ENCODE measurements at places on chromosomes 16 and 17.
A peak's percentile ranks its signal among the peaks of the same experiment; 100 is the strongest.

DNA sequence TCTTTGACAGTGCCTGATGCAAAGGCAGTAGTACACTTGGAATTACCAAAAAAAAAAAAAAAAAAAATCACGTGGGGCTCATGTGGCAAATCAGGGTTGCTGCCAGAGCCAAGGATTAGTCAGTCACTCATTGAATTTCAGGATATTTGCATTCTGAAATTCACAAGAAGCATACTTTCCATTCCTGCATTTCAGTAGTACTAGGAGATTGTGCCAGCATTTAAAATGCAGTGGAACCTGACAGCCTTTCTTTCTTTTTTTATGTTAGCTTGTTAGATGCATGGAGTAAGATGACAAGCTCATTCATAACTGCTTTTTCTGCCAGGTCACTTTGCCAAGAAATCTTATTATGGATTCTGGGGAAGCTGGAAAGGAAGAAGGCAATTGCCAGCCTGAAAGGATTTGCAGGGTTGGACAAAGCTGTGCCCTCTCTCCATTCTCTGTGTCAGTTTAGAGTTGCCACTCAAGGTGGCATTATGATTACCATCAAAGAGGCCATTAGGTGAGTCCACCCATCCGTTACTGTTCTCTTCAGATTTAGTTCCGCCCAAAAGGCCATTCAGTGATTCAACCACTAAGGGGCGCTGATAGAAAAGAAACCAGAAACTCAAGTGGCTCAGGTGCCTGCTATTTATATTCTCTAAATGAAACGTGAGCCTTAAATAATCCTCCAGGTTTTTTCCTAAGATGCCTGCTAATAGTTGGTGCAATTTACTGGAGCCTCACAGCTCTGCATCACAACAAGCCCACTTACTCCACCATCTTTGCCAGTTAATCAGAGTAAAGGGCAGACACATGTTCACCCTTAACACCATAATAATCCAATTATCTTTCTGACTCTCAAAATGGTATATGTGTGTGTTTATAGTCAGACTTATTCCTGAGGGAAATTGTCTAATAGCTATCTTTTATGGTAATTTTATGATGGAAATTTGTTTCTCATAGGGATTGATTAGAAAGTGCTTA lies 59.0 kb downstream of the TANGO6 start:
- DNase-seq: peak; percentile 95

DNA sequence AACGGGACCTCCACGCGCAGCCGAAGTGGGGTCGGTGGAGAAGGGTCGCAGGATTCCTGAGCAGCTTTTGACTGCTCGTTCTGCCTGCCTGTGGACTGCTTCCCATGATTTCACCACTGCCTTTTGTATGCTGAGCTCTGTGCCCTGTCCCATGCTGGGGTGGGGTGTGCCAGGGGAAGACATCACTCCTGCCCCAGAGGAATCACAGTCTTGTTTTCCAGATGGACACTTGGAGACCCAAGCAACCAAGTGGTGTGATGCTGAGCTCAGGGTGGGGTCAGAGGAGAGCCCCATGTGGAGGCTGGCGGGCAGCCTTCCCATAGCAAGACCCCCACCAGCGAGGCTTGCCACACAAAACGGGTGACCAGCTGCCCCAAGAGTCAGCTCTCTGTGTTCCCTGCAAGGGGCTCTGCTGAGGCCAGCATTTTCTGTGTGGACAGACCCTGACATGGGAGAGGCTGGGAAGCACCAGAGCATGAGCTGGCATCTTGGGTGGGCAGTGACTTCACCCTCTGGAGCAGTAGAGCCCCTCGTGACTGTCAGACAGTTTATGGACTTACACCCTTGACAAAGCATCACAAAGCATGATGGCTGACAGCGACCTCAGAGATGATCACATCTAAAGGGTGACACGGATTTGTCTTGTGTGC lies 111.9 kb downstream of the GNAO1 start:
- no peak for DNase-seq

DNA sequence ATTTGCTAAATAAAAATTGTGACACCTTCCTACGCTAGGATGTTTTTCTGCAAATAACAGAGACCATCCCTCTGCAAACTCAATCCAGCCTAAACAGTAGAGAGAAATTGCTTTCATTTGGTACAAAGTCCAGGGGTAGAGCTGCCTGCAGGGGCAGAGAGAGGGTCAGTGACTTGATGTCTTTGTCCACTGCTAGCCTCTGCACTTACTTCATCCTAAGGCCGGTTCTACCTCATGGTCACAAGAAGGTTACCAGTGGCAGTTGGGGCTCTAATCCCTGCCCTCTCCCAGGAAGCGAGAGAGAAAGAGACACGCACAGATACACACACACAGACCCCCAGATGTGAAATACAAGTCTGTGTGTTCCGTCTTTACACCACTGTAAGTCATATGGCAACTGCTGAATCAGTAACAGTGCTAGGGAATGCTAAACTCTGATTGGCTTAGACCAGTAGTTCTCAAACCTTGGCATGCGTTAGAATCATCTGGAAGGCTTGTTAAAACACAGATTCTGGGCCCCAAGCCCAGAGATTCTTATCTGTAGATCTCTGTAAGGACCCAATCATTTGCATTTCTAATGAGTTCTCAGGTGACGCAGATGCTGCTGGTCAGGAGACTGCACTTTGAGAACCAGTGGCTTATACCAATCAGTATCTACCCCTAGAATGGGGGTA lies 13.1 kb upstream of the LPCAT2 start:
- DNase-seq: no peak

GRCh38 chr17:27651411-27652345 lies 20.7 kb downstream of the LGALS9 start:
- DNase-seq: peak; percentile 44

- no peak for DNase-seq
Observed at GRCh38 chr17:15265131-15265530, at the start of gene PMP22. PMP22 (minus strand) TSS chr17:15265326; CDS start chr17:15260727, 4,599 bp downstream.

- peak; percentile 74 for DNase-seq
Observed at GRCh38 chr17:76501018-76501826, at the start of gene RHBDF2. RHBDF2 (minus strand) TSS chr17:76501423; CDS start chr17:76481524, 19,899 bp downstream.

DNA sequence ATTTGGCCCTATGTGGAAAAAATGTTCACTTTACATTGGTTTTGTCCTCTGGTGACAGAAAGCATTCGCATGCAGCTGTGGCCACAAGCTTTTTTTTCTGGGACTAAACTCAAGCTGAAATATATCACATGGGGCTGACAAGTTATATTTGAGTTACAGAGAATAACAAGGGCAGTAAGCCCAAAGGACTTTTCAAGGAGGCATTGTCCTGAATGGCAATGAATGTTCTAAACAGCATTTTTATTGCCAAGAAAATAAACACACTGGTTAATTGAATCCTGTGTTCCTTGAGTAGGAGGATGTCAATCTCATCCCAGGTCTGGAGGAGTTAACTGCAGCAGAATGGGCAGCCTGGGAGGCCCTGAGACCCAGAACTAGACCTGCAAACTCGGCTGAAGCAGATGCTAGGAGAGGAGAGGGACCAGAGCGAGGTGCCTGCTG lies 114.5 kb downstream of the COPRS start:
- no peak for DNase-seq

GRCh38 chr16:65981057-65981456 lies 385.4 kb upstream of the CDH5 start:
- no peak for DNase-seq

DNA sequence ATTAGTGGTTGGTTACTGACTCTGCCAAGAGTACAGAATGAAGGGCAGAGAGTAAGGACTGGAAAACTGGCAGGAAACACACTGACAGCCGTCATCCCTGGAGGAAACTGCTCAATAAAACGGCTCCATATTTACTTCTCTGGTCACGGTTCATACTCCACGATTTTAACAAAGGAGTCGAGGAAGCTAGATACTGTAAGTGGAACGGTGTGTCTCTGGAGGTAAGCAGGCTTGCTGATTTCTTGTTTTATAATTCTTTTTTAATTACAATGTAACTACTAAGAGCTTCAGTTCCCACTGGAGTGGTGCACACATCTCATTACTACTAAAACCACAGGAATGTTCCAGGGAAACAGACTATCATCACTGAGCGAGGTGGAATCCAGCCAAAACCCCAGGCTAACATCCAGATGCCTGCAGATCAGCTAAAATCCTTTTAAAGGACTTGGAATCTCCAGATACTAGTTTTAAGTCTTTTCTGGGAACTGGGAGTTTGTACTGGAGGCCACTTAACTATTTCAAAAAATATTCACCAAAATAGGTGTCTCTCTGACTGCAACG lies 17.8 kb downstream of the SERPINF1 start:
- DNase-seq: no peak

- no peak for DNase-seq
Observed at GRCh38 chr17:179066-179432, 2.4 kb downstream of the DOC2B start.

GRCh38 chr16:3095869-3096268 lies 3.2 kb downstream of the ZSCAN10 start:
- DNase-seq: no peak

- DNase-seq: peak; percentile 3
Observed at GRCh38 chr17:21286066-21286770, 1.7 kb downstream of the MAP2K3 start.

DNA sequence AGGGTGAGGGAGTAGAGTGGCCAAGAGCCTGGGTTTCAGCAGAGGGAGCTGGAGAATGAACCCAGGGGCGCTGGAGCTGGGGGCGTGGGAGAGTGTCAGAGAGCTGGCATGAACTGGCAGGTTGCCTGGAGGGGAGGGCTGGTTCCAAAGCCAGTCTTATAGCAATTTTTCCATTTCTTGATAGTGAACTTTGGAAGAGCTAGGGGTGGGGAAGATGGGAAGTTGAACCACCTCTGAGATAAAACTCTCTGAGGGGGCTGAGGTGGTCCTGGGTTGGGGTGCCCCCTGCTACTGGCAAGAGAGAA lies 36.9 kb downstream of the ADGRG5 start:
- no peak for DNase-seq

DNA sequence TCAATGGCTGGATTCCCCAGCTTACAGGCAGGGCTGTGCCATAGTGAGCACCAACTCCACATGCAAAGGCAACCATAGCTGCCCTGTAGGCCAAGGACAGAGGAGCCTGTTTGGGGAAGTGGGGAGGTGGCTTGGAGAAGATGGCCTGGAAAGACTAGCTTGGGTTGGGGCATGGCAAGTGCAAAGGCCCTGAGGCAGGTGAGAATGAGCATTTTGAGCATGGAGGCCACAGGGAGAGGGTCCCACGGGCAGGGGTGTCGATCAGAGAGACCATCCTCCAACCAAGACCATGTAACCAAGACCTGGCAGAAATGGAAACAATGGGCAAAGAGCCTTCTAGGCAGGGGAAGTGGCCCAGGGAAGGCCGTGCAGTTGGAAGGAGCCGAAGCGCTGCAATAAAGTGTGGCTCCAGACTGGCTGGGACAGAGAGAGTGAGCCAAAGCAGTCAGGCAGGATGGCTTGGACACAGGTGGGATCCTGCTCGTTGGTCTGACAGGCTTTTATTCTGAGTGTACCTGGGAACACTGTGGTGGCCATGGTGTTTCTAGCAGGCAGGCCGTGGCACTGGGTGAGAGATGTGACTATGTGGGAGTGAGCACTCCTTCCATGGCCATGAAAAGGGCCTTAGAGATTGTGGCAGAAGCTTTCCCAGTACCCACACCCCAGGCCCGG lies 24.8 kb upstream of the MPRIP start:
- DNase-seq: no peak

DNA sequence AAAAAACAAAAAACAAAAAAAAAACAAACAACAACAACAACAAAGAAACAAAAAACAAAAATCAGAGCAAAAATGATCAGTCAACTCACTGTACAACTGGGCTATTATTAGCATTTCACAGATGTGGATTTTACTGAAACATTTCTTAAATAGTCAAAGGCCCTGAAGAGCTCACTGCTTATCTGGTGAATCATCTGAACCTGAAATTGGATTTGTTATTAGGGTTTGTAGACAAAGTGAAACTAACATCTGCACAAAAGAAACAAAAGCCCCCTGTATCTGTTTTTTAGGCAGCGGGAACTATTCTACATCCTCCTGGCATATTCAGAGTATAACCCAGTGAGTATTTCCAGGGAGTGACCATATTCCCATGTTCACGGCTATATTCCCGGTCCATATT lies 32.6 kb upstream of the KSR1 start:
- DNase-seq: no peak

GRCh38 chr16:35746281-35746962 lies 2287.0 kb downstream of the TP53TG3F start:
- no peak for DNase-seq

GRCh38 chr16:75742424-75743047 lies 16.2 kb upstream of the CPHXL start:
- no peak for DNase-seq

DNA sequence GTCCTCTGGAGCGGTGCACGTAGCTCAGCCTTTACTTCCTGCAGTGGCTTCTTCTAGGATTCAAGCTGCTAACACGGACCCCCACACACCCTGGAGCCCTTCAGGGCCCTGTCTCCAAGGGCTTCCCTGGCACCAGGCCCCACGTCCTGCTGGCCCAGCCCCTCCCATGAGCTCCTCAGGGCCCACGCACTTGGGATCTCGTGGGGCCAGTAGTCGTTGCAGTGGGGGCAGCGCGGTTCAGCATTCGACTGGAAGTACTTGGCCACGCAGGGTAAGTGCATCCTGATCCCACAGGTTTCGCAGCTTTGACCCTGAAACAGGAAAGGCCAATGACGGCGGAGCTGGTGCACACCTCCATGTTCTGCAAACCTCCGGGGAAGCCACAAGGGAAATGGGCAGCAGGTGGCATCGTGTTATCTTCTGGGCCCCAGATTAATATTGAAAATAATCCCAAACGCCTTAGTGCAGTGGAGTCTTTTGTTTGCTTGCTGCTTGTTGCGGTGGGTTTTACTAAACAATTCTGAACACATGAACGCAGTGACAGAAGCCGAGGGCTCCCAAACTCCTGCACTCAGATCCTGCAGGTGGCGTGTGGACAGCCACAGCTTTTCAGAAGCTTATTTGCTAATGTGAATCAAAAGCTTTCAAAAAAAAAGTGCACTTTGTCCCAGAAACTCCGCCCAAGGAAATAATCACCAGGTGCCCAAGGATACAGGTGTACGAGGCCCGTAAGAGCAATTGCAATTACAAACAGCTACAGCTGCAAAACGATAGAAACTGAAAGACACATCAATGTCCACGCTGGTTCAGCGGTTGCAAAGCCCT lies 22.4 kb downstream of the KDM8 start:
- peak; percentile 68 for DNase-seq

- peak; percentile 58 for DNase-seq
Observed at GRCh38 chr16:50665128-50665878, 15.8 kb downstream of the SNX20 start.

GRCh38 chr17:62090021-62090824 lies 25.1 kb upstream of the MED13 start:
- DNase-seq: no peak

GRCh38 chr16:57859331-57859730 lies 57.0 kb upstream of the KIFC3 start:
- peak; percentile 8 for DNase-seq

DNA sequence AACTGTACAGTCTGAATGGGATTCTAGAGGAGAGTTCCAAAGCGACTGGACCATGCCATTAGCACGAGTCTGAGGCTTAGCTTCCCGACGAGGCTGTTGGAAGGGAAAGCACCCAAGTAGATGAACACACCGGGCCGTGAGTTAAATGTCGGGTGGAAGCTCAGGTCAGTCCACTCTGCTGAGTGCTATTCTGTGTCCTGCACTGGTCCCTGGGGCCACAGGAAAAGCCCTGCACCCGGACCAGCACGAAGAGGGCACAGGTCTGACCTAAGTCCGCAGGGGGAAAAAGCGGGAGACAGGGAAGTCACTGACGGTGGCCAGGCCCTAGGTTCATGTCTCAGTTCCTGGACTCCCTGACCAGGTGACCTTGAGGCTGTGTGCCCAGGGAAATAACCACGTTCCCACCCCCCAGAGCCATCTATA lies 44.1 kb upstream of the RBFOX3 start:
- DNase-seq: no peak
